Activated B cell treated with CpG ODN at 0.5 μM for 24 hours (primary cell): ENCODE measurements at places on chromosomes 6 and 20. TPM values are rescaled to one million over a fixed set of nuclear protein-coding genes. Genes with fewer than 3 reads are reported as not detected.

The ZSCAN31 gene
- total RNA-seq = 1.0 and 3.6 TPM in 2 replicates

DNA sequence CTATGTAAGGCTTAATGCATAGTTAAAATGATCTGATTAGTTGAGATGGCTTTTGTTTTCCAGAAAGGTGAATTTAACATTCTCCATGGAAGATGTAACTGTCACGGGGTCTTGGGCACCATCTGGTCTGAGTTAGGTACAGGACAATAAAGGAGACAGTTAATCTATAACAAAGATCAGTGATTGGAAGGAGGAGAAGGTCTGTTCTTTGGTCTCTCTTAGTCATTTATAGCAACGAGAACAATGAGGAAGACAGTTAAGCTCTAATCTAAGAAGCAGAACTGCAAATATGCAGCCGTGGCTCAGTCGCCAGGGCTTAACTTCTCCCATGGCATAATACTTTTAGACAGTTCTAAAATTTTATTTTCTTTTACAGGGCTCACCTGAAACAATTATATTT, 405.5 kb upstream of the SULF2 start:
- no peak for DNase-seq
- no peak overlapping the region for H3K4me3 ChIP-seq
- no peaks in the 10 kb centered on the region for H3K4me1 ChIP-seq
- H3K36me3 ChIP-seq = no peaks in the 10 kb centered on the region
- H3K27me3 ChIP-seq = no peaks in the 10 kb centered on the region
- no peak overlapping the region for H3K27ac ChIP-seq

The TINAG gene
- total RNA-seq = not detected in 2 replicates

GRCh38 chr6:75353644-75354043, 69.1 kb upstream of the TMEM30A start:
- H3K27me3 ChIP-seq = peaks cover 26% of the 10 kb centered on the region
- no peaks in the 10 kb centered on the region for H3K36me3 ChIP-seq
- DNase-seq = no peak
- no peak overlapping the region for H3K4me3 ChIP-seq
- H3K27ac ChIP-seq = no peak overlapping the region

DNA sequence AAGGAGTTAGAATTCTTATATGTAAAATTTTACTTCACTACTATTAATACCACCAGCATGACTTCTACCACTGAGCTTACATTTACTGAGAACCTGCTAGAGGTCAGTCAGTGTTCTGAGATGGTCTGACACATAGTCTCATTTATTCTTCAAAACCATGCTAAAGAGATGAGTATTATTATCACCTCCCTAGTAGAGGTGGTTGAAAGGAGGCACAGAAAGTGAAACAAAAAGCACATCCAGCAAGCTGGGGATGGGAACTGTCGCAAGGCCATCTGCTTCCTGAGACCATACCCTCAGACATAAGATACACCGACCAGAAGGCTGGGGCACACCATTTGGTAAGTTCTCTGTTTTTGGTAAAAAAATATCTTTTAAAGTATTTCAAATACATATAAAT, 137.7 kb downstream of the INSM1 start:
- H3K27ac ChIP-seq = no peak overlapping the region
- H3K4me3 ChIP-seq = no peak overlapping the region
- H3K4me1 ChIP-seq = peaks cover 3% of the 10 kb centered on the region
- no peaks in the 10 kb centered on the region for H3K27me3 ChIP-seq
- H3K36me3 ChIP-seq = peaks cover 57% of the 10 kb centered on the region

DNA sequence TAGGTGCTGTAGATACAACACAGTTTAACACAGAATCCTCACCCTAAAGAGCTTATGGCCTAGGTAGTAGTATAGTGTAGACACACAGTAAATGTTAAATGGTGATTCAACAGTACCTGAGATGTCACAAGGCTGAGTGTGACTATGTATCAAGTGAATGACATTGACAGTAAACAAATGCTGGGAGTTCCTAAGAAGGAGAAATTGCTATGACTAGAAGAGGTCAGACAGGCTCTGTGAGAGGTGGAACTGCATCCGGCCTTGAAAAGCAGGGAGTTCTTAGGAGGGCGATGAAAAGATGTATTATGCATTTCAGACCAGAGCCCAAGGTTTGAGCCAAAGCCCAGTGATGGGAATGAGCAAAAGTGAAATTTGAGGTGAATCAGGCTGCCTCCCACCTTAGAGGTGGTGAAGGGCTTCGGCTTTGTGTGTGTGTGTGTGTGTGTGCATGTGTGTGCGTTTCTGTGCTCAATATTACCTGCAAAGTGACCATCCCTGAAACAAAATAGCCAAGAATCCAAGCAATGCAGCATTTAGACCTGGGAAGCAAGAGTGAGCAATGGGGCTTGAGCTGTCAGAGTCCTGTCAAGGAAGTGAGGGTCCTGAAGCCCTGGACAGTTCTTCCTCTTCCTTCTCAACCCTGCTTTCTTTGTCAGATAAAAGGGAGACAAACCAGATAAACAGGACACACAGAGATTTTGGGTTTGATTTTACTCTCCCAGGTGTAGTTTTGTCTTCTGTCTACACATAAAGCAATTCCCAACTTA, 32.3 kb upstream of the CITED2 start:
- H3K36me3 ChIP-seq = no peaks in the 10 kb centered on the region
- no peaks in the 10 kb centered on the region for H3K4me1 ChIP-seq
- H3K27ac ChIP-seq = no peak overlapping the region
- no peak for DNase-seq
- H3K4me3 ChIP-seq = no peak overlapping the region
- no peaks in the 10 kb centered on the region for H3K27me3 ChIP-seq

DNA sequence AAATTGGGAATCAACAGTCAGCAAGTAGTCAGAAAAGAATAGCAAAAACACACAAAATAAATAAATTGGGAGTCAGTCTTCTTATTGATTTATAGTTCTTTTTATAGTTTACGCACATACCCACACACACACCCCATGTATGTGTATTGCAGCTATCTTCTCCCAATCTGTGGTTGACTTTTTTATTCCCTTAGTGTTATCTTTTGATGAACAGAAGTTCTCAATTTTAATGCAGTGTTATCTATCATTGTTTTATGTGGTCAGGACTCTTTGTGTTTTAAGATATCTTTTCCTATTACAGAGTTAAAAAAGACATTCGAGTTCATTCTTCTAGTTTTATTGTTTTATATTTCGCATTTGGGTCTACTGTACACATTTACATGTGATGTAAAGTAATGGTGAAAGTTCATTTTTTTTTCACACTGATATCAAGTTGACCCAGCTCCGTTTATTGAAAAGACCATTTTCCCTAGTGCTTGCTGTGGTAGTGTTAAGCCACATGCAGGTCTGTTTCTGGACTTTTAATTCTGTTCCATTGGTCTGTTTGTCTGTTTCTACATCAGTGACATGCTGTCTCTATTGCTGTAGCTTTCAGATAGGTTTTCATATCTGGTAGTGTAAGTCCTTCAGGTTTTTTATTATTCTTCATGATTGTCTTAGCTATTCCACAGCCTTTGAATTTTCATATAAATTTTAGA, 78.4 kb downstream of the ZFAND3 start:
- DNase-seq = no peak
- peaks cover 20% of the 10 kb centered on the region for H3K36me3 ChIP-seq
- H3K4me3 ChIP-seq = no peak overlapping the region
- H3K4me1 ChIP-seq = peaks cover 35% of the 10 kb centered on the region

The TTK gene
- total RNA-seq = 1.9 and 2.3 TPM in 2 replicates

DNA sequence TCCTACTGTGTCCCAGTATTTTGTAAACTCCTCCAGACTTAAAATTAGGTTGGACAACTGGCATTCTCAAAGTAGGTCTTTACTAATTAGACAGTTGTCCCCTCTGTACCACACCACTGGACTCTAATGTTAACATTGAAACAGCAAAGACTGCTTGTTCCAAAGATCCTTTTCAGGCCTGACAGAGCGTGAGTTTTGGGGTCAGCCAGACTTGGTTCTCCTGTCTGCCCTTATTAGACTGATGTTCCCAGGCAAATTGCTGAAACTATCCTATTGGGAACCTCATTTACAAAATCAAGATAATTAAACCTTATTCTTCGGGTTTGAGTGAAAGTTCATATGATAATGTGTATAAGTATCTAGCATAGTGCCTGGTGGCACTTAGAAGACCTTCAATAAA, 3.7 kb upstream of the BICRAL start:
- peaks cover 4% of the 10 kb centered on the region for H3K36me3 ChIP-seq
- no peaks in the 10 kb centered on the region for H3K27me3 ChIP-seq
- peak overlapping the region; percentile 11 for H3K4me3 ChIP-seq
- peaks cover 71% of the 10 kb centered on the region for H3K4me1 ChIP-seq
- peak overlapping the region; percentile 80 for H3K27ac ChIP-seq

The VSX1 gene
- total RNA-seq = not detected in 2 replicates

DNA sequence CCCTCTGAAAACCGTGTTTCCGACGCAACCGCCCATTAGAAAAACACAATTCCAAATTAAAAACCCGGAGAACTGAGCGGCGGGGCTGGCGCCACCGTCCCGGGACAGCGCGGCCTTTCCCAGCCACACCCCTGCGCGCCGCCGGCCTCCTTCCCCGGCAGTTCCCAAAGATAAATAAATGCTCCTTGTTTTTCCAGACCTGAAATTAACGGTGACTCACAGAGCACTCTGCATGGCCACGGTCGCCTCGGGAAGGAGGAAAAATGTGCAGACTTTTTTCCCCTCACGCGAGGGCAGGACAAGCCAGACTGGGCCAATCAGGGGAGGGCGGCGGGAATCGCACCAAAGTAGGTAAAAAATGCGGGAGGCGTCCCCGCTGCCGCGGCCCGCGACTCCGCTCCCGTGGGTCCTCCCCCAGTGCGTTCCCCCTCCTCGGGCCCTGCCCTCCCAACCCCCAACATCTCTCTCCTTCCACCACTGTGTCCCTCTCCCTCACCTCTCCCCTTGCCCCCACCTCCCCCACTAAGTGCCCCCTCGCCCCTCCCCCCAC, 828 bp upstream of the DSTN start:
- H3K4me1 ChIP-seq = peaks cover 16% of the 10 kb centered on the region
- H3K27ac ChIP-seq = peak overlapping the region; percentile 18
- H3K4me3 ChIP-seq = peak overlapping the region; percentile 57
- H3K36me3 ChIP-seq = peaks cover 7% of the 10 kb centered on the region
- no peak for DNase-seq

DNA sequence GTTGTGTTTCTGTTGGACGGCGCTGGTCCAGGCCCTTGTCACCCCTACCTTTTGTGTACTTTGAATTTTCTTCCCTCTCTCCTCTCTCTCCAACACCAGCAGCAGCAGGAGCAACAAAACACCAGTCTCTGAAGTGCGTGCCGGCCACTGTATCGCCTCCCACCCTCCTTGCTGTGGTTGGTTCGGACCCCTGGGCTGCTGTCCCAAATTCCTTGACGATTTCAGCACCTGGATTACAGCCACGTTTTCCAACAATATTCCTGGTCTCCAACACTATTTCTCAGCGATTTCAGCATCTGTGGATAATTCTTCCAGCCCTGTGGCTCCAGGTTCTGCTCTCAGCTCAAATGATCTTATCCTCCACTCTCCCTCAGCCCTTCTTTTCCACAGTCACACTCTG, 11.8 kb downstream of the MAS1 start:
- H3K36me3 ChIP-seq = no peaks in the 10 kb centered on the region
- no peak overlapping the region for H3K4me3 ChIP-seq
- no peak overlapping the region for H3K27ac ChIP-seq
- H3K4me1 ChIP-seq = no peaks in the 10 kb centered on the region

DNA sequence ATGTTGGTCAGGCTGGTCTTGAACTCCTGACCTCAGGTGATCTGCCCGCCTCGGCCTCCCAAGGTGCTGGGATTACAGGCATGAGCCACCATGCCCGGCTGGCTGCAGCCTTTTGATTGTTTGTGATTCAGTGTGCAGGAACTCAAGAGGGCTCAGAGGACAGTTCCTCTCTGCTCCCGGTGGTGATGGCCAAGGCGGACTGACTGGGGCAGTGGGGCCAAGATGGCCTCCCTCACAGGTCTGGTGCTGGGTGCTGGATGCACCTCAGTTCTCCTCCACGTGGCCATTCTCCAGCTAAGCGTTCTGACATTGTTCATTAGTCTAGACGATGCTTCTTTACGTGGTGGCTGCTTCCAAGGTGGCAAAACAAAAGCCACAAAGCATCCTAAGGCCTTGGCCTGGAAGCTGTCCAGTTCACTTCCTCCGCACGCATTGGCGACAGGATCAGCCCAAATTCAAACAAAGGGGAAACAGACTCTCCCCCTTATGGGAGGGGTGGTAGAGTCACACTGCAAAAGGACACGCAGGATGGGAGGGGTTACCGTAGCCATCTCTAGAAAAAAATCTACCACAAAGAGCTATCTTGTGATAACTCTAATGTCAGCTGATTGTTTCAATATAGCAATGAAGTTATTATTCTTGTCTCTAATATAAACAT, 146.9 kb downstream of the FOXC1 start:
- no peak overlapping the region for H3K27ac ChIP-seq
- H3K4me3 ChIP-seq = no peak overlapping the region
- H3K4me1 ChIP-seq = no peaks in the 10 kb centered on the region
- DNase-seq = no peak

DNA sequence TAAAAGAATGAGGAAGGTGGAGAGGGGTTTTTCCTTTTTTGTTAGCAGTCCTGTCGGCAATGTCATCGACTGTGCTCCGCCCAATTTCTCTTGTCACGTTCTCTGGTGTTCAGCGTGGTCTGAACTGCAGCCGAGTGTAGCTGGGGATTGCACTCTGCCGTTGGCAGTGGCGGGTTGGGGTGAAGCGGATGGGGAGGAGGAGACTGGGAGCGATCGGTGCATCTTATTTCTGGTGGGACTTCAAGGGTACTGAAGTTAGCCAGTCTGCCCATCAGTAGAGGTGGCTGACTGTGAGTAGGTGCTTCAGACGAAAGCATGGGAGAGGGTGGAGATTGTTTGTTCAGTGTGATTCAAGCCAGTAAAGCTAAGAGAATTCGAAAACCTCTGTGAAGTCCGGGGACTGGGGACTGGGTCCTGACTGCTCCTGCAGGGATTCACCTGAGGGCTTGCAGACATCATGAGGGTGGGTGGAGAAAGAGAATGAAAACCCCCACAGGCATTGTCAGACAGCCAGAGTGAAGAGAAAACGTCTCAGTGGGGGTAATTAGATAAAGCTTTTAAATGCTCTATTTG, 5.1 kb downstream of the RREB1 start:
- peak overlapping the region; percentile 92 for H3K27ac ChIP-seq
- H3K27me3 ChIP-seq = no peaks in the 10 kb centered on the region
- H3K4me1 ChIP-seq = peaks cover 74% of the 10 kb centered on the region

- no peaks in the 10 kb centered on the region for H3K27me3 ChIP-seq
- no peak for DNase-seq
- no peaks in the 10 kb centered on the region for H3K4me1 ChIP-seq
- no peaks in the 10 kb centered on the region for H3K36me3 ChIP-seq
- no peak overlapping the region for H3K27ac ChIP-seq
These were observed 83.0 kb upstream of the CITED2 start for GRCh38 chr6:139457476-139457875.

DNA sequence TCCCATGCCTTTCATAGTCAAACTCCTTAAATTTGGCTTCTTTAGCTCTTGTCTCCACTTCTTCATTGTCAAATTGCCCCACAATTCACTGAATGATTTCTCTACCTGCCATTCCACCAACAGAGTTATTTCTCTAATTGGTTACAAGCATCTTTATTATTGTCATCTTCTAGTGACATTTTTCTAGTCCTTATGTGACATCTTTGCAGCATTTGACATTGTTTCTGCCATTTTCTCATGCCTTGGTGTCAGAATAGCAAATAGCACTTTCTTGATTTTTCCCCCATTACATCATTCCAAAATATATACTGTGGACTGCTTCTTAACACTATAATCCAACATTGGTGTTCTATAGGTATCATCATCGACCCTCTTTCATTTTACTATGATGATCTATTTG, 137.7 kb upstream of the HDDC2 start:
- H3K27me3 ChIP-seq = peaks cover 5% of the 10 kb centered on the region
- no peak overlapping the region for H3K4me3 ChIP-seq
- no peaks in the 10 kb centered on the region for H3K4me1 ChIP-seq
- no peaks in the 10 kb centered on the region for H3K36me3 ChIP-seq

GRCh38 chr6:104656235-104656634, 203.5 kb downstream of the HACE1 start:
- no peak overlapping the region for H3K4me3 ChIP-seq
- DNase-seq = no peak
- no peaks in the 10 kb centered on the region for H3K27me3 ChIP-seq
- no peak overlapping the region for H3K27ac ChIP-seq
- no peaks in the 10 kb centered on the region for H3K4me1 ChIP-seq
